ENCODE measurements at places on chromosomes 2 and 18. TPM values are rescaled to one million over a fixed set of nuclear protein-coding genes. Genes with fewer than 3 reads are reported as not detected.

The DUSP19 gene
- 3.5 TPM for total RNA-seq

The STK39 gene
- 17.3 TPM for total RNA-seq

The LAMA1 gene
- total RNA-seq: 222 TPM

DNA sequence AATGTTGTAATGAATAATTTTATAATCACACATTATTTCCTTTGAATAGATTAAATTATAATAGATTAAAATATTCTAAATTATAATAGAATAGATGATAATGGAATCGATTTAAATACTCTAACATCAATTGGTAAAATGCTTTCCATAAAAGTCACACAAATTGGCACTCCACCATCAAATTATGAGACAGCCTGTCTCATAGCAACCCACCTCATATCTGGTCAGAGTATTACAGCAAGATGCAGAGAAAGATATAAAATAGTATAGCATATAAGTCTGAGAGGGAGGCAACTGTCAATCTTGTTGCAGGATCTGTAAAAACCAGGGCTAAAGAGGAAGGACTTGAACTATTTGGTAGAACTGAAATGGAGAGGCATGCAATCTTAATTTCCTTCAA lies 98.4 kb upstream of the NCKAP5 start:
- DNase-seq: no peak

GRCh38 chr18:63303547-63303946 lies 16.0 kb downstream of the BCL2 start:
- DNase-seq: no peak

- DNase-seq: no peak
Observed at GRCh38 chr2:189304360-189304759, 124.8 kb upstream of the COL5A2 start.

- no peak for DNase-seq
Observed at GRCh38 chr2:119438128-119438656, 6.5 kb downstream of the TMEM37 start.

GRCh38 chr2:3142961-3143571 lies 234.6 kb downstream of the EIPR1 start:
- DNase-seq: no peak
